Fibroblast of mammary gland (primary cell): ENCODE measurements at places on chromosomes 3 and 15.

DNA sequence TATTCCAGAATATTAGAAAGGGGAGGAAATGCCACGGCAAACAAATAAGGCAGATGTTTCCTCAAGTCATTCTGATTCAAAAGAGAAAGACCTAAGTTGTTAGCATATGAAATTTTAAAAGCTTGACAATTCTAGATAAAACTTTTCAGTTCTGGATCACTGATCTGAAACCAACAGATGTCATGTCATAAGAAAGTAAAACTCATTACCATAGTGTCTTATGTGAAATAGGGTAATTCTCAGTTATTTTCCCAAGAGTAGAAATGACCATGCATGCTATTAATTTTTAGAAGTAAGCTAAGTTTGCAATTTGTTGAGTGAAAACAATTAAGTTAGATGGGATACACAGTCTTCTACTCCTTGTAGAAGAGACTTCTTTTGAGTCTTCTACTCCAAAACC lies 630.3 kb downstream of the NAALADL2 start:
- no peak for DNase-seq

- DNase-seq, result no peak
Observed at GRCh38 chr15:91426412-91426811, 326.4 kb downstream of the SV2B start.

DNA sequence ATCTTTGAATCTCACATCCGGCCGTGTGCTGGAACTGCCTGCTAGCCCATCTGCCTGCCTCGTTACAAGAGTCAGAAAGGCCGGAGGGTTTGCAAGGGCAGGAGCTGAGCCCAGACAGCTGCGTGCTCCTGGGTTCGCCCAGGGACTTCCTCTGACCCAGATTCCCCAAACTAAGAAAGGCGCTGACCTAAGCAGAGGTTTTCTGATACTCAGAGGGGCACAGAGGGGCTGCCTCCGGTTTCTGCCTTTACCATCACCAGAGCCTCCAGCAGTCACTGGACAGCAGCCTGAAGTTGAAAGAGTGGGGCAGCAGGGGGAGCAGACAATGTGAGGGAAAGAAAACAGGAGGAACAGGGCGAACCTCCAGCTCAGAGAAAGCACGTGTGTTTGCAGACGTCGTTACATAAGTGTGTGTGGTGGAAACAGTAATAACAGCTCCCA lies 33.4 kb upstream of the RAD18 start:
- peak; percentile 68 for DNase-seq

- peak; percentile 65 for DNase-seq
Observed at GRCh38 chr3:86774082-86774691, 216.8 kb downstream of the VGLL3 start.

DNA sequence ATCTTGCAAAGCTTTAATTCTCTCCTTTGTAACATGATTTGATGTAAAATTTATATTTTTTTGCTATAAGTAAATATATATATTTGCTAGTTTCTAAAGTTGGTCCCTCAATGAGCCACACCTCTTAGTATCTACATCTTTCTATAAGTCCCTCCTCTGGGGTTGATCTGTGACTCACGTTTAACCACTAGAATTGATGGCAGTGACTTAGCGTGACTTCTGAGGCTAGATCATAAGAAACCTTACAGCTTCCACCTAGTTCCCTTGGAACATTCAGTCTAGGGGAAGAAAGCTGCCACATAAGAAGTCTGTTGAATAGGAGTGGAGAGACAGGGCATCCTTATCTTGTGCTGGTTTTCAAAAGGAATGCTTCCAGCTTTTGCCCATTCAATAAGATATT lies 56.6 kb upstream of the TNIK start:
- no peak for DNase-seq
